ENCODE measurements at places on chromosomes 7 and 10.
A peak's percentile ranks its signal among the peaks of the same experiment; 100 is the strongest.

DNA sequence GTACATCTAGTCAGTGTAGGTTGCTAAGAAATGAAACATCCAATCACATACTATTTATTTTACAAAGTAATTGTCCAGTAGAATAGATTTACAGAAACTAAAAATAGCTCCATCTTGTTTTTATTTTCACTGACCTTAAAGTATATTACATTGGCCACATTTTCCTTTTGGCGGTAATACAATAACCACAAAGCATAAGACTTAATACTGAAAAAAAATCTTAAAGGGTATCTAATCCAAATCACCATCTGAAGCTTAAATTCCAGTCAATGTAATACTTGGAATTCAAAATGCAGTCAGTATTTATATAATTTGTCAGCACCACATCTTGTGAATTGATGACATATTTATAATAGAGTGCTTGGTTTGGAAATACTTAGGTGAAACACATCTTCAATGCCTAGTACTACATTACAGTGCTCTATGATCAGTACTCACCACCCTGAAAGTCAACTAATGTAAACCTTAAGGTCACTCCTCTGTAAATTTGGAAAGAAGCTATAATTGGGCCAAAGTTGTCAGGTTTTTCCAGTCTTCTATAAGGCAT is 8.9 kb downstream of the ANKMY2 start:
- no peak for DNase-seq

DNA sequence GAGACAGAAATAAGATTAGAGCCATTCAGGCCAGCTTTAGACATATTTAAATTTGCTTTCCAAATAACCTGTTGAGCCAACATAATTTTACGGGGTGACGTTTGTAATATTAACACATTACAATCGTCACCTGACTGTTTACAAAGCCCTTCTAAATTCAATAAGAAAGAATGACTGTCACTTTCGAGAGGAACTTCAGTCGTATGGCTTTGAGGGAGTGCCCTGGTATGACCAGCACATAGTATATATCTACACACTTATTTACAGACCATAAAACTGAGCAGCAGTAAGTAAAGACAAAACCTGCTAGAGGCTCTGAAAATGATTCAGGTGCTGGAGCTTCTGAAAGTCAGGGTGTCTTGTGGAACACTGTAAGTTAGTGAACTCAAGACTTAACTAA is 62.4 kb downstream of the BLNK start:
- no peak for DNase-seq

DNA sequence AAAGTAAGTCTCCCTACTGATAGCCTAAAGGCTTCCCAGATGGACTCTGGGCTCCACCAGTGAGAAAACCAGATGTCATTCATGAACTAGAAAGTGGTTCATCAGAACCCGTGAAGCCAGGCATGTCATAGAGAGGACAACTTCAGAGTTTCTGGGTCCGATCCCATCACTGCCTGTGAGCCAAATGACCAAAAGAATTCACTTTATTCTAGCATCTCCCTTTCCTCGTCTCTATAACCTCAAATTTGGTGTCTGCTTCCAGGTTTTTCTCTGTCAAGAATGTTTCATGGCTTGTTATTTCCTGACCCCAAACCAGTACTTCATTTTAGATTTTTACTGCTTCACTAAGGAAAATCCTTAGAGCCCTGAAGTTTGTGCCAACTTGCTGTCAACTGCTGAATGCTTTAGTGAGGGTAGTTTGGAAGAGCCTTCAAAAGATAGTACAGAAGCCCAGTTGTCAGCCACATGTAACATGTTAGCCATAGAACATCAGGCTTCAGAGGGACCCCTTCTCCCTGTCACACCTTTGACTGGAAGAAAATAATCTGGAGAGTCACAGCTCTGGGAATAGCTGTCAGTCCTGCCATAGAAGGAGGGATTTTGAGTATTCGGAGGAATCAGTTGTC is 34.0 kb downstream of the ITGB8 start:
- no peak for DNase-seq

DNA sequence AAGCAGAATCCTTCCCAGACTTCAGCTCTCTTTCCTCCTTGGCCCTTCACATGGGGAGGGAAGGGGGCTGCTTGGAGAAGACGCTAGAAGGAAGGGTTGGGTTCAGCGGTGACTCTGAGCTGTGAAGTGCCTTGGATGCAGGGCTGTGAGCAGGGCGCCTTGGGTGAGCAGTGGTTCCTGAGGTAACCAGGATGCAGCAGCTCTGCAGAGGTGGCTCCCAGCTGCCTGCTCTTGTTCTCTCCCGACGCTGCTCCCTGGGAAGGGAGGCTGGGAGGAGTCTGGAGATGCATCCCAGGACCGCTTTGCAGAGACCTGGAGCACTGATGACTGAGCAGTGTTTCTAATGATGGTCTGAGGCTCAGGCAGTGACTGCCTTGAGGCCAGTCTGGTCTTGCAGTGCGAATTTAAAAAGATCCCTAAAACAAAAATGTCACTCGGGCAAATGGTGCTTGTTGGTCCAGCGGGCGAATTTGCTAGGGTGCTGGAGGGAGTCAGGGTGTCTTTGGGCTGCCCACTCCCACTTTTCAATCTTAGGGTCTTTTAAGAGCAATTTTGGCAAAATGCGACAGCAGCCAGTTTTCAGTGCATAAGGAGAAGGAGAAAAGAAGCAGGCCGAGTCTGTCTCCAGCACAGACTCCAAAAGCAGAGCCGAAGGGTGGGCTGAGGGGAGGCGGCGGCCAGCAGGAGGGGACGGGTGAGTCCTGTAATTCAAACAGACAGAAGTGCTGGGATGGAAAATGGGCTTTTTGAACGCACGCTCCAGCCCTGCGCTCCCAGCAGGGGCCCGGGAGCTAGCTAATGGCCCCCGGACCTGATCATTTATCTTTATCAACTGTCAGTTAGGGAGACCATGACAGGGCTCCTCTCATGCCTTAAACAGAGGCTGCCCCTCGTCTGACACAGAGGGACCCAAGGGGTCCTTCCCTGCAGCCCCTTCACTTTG is 191.2 kb upstream of the SHH start:
- DNase-seq: no peak

GRCh38 chr10:101903827-101904550 is 60.4 kb upstream of the KCNIP2 start:
- DNase-seq: no peak

DNA sequence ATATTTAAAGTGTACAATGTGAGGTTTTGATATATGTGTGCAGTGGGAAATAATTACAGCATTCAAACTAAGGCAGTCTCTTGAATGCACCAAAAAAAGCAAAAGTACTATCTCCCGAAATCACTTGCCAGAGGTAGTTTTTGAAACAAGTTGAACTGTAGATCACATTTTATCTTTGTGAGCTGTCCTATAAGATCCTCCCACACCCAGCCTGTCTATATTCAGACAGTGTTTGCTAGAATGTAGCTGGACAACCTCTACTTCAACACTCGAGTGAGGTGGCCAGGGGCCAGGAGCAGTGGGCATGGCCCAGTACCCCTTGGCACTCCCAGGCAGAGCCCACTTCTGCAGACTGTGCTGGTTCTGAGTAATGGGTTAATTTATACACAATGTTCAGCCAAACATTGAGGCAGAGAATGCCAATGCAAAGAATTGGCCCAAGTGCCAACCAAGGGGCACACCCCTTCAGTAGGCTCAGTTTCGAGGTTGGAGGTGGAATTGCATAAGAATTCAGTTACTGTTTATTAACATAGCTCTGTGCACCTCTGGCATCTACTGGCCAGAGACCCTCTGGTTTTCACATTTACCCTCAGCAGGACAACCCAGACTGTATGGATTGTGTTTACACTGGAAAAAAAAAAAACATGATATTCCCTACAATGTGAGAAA is 70.5 kb downstream of the AHR start:
- DNase-seq: no peak

DNA sequence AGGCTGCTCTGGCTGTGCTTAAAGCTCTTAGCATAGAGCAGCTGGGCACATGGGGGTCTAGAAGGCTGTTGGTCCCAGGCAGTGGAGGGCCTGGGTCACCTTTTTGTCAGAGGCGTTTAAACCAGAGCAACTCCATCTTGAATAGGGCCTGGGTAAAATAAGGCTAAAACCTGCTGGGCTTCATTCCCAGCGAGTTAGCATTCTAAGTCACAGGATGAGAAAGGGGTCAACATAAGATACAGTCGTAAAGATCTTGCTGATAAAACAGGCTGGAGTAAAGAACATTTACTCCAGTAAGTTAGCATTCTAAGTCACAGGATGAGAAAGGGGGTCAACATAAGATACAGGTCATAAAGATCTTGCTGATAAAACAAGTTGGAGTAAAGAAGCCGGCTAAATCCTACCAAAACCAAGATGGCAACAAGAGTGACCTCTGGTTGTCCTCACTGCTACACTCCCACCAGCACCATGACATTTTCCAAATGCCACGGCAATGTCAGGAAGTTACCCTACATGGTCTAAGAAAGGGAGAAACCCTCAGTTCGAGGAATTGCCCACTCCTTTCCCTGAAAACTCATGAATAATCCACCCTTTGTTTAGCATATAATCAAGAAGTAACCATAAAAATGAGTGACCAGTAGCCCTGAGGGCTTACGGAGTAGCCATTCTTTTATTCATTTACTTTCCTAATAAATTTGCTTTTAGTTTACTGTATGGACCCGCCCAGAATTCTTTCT is 96.8 kb upstream of the PCBD1 start:
- no peak for DNase-seq

DNA sequence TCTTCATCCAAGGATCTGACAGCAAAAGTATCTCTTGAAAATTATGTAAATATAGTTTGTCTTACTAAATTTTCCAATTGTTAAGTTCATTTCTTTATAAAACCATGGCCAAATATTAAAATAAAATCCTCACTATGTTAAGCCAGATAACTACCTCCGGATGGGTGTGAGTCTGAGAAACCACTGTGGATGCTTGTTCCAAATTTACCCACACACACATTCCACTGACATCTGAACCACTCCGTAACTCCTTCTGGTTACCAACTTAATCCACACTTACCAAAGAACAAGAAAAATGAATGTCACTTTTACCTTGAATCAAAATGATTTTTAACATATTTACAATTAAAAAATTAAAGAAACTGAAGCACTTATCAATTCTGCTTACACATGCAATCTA is 19.7 kb downstream of the CYTH3 start:
- DNase-seq: peak; percentile 34

DNA sequence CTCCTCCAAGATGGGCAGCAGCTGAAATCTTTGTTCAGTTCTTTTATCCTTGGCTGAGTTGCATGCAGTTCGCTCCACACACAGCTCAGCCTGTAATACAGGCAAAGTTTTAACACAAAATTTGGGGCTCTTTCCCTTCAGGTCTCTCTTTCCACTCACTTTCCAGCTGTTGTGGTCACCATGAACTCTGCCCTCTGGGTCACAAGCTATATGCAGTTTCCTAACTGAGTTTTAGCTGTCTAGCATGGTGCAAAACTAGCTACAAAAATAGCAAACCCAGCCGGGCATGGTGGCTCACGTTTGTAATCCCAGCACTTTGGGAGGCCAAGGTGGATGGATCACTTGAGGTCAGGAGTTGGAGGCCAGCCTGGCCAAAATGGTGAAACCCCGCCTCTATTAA is 53.2 kb downstream of the ABI1 start:
- no peak for DNase-seq

All from AG20443 (cell line).